Karpas-422 (cell line): ENCODE measurements at places on chromosomes 16 and 17. TPM values are rescaled to one million over a fixed set of nuclear protein-coding genes. Genes with fewer than 3 reads are reported as not detected.

The CDH15 gene
- 0.11 TPM in 1 of 2 replicates, not detected in the other for total RNA-seq

The FA2H gene
- total RNA-seq = not detected in 2 replicates

The KRT31 gene
- not detected in 2 replicates for total RNA-seq

The C16orf92 gene
- not detected in 2 replicates for total RNA-seq

The LRRC37A2 gene
- total RNA-seq = 6.8 and 8.8 TPM in 2 replicates

The EIF1 gene
- 101 and 172 TPM in 2 replicates for total RNA-seq

The THUMPD1 gene
- 38.4 and 40.7 TPM in 2 replicates for total RNA-seq

The RDM1 gene
- total RNA-seq = 9.7 and 11.0 TPM in 2 replicates

The TP53TG3F gene
- total RNA-seq = not detected in 2 replicates

The TBX6 gene
- 1.8 and 2.1 TPM in 2 replicates for total RNA-seq

The ETV4 gene
- total RNA-seq = 55.5 and 69.1 TPM in 2 replicates

DNA sequence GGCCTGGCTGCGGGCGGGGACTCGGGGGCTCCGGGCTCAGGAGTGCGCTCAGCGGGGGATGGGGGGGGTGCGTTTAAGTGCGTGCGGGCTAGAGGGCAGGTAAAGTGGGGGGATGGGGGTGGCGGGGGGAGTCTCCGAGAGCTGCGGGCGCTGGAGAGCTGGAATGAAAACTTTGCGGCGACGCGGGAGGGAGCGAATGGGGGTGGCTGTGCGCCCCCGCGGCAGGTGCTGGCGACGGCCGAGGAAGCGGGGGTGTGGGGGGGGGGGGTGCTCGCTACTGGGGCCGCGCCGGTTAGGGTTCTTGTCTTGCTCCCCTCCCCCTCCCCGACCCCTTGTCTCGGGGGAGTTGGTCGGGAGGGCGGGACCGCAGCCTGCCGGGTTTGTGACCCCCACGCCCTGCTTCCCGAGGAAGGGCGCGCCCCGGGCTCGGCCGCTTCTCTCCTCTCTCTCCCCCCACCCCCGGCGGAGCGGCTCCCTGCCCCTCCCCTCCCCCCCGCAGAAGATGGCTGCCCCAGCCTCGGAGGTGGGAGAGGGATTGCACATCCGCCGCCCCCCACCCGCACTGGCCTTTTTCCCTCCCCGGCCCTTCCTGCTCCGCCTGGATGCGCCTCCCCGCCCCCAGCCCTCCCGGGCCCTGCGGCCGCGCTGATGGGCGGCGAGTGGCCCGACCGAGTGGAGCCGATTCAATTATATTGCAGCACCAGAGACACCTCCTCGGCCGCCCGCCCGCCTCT is 649 bp downstream of the GSE1 start:
- peak overlapping the region; percentile 50 for H3K4me3 ChIP-seq
- no peak for DNase-seq
- peaks cover 24% of the 10 kb centered on the region for H3K4me1 ChIP-seq
- no peaks in the 10 kb centered on the region for H3K36me3 ChIP-seq

DNA sequence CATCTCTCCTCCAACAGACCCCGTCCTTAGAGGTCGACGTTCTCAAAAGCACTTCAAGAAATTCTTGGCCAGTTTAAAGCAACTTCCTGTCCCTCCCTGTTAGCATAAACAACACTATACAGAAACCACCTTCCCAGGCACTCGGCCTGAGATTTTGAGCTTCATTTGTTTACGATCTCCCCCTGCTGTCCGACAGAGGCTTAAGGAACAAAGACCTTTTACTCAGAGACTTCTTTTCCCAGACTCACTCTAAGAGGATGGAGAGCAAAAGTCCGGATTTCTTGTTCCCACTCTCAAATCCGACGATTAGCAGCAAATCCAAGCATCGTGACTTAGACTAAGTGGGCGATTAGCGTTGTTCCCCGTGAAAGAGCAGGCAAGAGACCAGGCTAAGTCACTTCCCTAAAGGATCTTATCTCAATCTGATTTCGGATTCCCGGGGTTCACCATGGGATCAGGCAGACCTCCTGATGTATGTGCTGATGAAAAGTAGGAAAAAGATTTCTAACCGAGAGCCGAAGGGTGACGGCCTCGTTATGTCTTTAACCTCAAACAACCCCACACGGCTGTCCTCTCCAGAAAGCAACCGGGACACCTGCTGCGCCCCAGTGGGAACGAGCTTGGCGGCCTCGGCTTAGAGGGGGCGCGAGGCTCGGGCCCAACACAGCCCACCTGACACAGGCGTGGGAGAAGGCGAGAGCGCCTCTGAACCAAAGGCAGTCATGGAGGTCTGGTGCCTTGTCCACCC is 598 bp downstream of the INPP5K start:
- peak overlapping the region; percentile 89 for H3K4me3 ChIP-seq
- DNase-seq = peak; percentile 81
- H3K4me1 ChIP-seq = peaks cover 20% of the 10 kb centered on the region
- no peak overlapping the region for H3K27ac ChIP-seq
- no peaks in the 10 kb centered on the region for H3K27me3 ChIP-seq

DNA sequence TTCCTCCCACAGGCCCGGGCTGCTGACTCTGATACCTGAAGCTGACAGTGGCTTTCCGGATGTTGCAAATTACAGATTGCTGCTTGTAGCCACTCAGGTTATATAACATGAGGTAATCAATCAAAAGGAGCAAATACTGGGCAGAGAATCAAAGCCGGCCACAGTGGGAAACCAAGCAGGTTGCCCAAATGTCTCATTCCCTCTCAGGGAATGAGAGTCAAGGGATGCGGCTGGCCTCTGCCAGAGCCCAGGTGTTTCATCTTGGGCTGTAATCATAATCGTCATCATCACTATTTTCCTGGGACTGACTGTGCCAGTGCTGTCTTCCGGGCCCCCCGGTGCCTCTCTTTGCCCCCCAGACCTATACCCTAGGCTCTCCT is 292.4 kb upstream of the FOXF1 start:
- no peaks in the 10 kb centered on the region for H3K4me1 ChIP-seq
- no peaks in the 10 kb centered on the region for H3K36me3 ChIP-seq
- no peak overlapping the region for H3K4me3 ChIP-seq
- no peak overlapping the region for H3K27ac ChIP-seq
- no peaks in the 10 kb centered on the region for H3K27me3 ChIP-seq
- no peak for DNase-seq

GRCh38 chr17:18963126-18964017 is 11.4 kb downstream of the SLC5A10 start:
- no peaks in the 10 kb centered on the region for H3K27me3 ChIP-seq
- no peaks in the 10 kb centered on the region for H3K4me1 ChIP-seq
- no peaks in the 10 kb centered on the region for H3K36me3 ChIP-seq
- H3K27ac ChIP-seq = no peak overlapping the region

DNA sequence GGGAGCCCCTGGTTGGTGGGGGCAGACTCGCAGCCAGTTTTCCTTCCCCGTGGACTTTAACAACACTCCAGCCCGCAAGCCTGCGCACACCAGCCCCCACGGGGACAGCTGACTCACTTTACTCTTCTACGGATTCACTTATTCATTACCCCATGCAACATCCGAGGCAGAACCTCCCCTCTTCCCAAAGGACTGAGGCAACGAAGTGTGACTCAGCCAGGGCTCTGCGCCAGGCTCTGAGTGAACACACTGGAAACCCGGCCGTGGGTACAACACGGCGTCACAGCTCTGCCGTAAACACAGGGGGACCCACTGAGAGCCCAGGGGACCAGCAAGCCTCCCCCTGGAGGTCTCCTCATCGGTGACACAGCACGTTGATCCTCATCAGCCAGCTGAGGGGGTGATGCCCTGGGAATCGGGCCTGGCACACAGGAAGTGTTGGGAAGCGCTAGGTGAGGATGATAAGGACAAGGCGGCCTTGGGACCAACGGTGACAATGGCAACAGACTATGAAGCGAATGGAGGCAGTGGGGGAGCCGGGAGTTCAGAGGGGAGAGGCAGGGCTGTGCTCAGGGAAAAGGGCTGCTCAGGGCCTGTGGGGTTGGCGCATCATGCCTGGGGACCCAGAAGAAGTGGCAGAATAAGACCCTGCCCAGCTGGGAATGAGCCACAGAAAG is 14.6 kb downstream of the COTL1 start:
- no peak for DNase-seq
- peaks cover 98% of the 10 kb centered on the region for H3K4me1 ChIP-seq
- H3K27ac ChIP-seq = peak overlapping the region; percentile 99
- peaks cover 16% of the 10 kb centered on the region for H3K36me3 ChIP-seq

GRCh38 chr16:6021276-6021943 is 923.8 kb upstream of the EEF2KMT start:
- no peaks in the 10 kb centered on the region for H3K27me3 ChIP-seq
- no peak overlapping the region for H3K4me3 ChIP-seq
- DNase-seq = no peak
- H3K36me3 ChIP-seq = no peaks in the 10 kb centered on the region

GRCh38 chr17:27247071-27247957 is 46.6 kb upstream of the WSB1 start:
- no peak overlapping the region for H3K4me3 ChIP-seq
- H3K4me1 ChIP-seq = peaks cover 16% of the 10 kb centered on the region
- H3K36me3 ChIP-seq = no peaks in the 10 kb centered on the region
- H3K27ac ChIP-seq = no peak overlapping the region
- no peaks in the 10 kb centered on the region for H3K27me3 ChIP-seq
- DNase-seq = no peak

- no peaks in the 10 kb centered on the region for H3K27me3 ChIP-seq
- DNase-seq = peak; percentile 98
- peaks cover 63% of the 10 kb centered on the region for H3K4me1 ChIP-seq
- H3K27ac ChIP-seq = peak overlapping the region; percentile 99
- peak overlapping the region; percentile 64 for H3K4me3 ChIP-seq
- H3K36me3 ChIP-seq = peaks cover 13% of the 10 kb centered on the region; the same call in 1 of the 2 replicates
Measured at GRCh38 chr16:87806641-87807546, 41.1 kb upstream of the KLHDC4 start.

GRCh38 chr17:50919321-50920040 is 53.3 kb upstream of the TOB1 start:
- H3K36me3 ChIP-seq = no peaks in the 10 kb centered on the region
- H3K27ac ChIP-seq = no peak overlapping the region
- H3K27me3 ChIP-seq = no peaks in the 10 kb centered on the region
- no peak for DNase-seq
- H3K4me1 ChIP-seq = peaks cover 9% of the 10 kb centered on the region

DNA sequence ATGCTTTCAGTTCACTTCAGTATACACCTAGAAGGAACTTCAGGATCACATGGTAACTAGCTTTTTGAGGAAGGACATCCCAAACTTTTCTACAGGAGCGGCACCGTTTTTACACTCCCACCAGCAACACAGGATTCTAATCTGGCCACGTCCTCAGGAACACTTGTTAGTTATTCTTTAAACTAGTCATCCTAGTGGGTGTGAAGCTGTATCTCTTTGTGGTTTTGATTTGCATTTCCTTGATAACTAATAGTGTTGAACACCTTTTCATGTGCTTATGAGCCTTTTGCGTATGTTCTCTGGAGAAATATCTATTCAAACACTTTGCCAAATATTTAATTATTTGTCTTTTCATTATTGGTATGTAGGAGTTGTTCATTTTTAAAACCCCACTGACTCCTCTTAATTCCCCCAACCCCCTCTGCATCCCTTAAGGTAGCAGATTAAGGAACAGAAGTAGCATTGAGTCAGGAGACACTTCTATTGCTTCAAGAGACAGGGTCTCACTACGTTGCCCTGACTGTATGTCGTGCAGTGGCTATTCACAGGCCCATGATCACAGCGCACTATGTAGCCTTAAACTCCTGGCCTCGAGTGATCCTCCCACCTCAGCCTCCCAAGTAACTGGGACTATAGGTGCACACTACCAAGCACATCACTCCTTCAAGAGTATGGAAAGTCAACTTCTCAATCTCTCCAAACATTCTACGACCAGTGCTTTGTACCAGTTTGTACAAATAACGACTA is 25.4 kb downstream of the YWHAE start:
- H3K27me3 ChIP-seq = no peaks in the 10 kb centered on the region
- no peak overlapping the region for H3K4me3 ChIP-seq
- no peak for DNase-seq
- peaks cover 22% of the 10 kb centered on the region; the same call in 1 of the 2 replicates for H3K36me3 ChIP-seq
- peaks cover 52% of the 10 kb centered on the region for H3K4me1 ChIP-seq

DNA sequence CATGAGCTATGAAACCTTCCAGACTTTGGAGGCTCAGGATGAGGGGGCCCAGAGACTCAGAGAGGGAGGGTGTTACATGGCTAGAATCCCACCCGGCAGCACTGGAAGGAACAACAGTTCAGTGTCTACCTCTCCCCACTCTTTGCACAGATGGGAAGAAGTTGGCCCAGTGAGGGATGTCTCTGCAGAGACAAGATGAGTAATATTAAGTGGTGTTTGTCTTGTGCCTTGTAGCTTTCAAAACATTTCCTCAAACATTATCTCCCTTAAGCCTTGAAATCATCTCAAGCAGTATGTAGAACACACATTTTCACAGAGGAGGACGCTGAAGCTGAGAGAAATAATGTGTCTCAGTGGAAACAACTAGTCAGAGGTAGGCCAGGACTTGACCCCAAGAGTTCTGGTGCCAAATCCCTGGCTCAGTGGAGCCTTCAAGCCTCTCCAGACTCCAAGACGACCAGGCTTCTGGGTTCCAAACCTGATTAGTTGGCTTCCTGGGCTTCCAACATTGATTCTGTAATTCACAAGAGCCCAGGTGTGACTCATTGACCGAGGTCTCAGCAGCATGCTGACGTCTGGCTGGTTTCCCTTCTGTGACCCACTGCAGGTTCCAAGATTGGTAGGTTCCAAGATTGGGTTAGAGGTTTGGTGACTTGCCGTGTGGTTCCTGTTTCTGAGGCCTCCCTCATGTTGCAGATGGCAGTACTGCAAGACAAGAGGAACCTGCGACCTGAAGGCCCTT is 7.4 kb downstream of the RNF112 start:
- peak; percentile 54 for DNase-seq
- H3K4me3 ChIP-seq = no peak overlapping the region
- no peak overlapping the region for H3K27ac ChIP-seq

GRCh38 chr16:5027575-5028235 is 6.0 kb downstream of the NAGPA start:
- no peak overlapping the region for H3K4me3 ChIP-seq
- no peaks in the 10 kb centered on the region for H3K27me3 ChIP-seq
- no peaks in the 10 kb centered on the region for H3K36me3 ChIP-seq
- no peak for DNase-seq

GRCh38 chr16:70572050-70572925 is 48.7 kb downstream of the SF3B3 start:
- H3K4me3 ChIP-seq = no peak overlapping the region
- H3K36me3 ChIP-seq = peaks cover 70% of the 10 kb centered on the region
- H3K4me1 ChIP-seq = no peaks in the 10 kb centered on the region
- H3K27me3 ChIP-seq = no peaks in the 10 kb centered on the region
- no peak overlapping the region for H3K27ac ChIP-seq
- no peak for DNase-seq

- peaks cover 18% of the 10 kb centered on the region; the same call in 1 of the 2 replicates for H3K36me3 ChIP-seq
- DNase-seq = peak; percentile 40
- no peak overlapping the region for H3K27ac ChIP-seq
- H3K4me3 ChIP-seq = no peak overlapping the region
- H3K4me1 ChIP-seq = peaks cover 12% of the 10 kb centered on the region
Measured at GRCh38 chr17:45573924-45574770, 83.6 kb upstream of the PLEKHM1 start.

DNA sequence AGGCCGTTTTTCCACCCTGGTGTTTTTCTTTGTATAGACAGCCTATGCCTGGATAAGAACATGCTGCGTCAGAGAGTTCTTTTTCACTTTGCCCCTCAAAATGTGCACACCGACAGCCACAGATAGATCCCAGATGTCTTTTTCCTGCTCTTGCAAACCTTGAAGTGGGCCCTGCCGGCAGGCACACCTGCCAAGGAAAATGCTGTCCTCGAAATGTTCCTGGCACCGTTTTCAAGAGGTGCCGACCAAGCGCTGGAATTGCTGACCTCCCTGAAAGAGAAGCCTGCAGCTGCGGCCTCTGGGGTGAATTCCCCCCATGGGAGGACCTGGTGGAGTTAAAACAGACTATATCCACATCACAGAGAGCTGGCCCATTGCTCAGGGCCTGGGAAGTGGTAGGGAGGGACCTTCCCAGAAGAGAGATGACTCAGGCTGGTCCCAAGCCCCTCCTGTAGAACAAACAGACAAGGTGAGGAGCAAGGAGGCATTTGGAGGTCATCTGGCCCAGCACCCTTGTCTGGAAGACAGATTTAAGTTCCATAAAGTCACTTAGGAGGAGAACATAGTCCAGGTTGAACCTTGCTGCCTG is 668.1 kb downstream of the MAF start:
- no peak overlapping the region for H3K4me3 ChIP-seq
- DNase-seq = no peak
- no peaks in the 10 kb centered on the region for H3K27me3 ChIP-seq
- H3K4me1 ChIP-seq = peaks cover 5% of the 10 kb centered on the region; the same call in 1 of the 2 replicates
